ENCODE measurements at places on chromosomes 2 and 18. TPM values are rescaled to one million over a fixed set of nuclear protein-coding genes. Genes with fewer than 3 reads are reported as not detected.

The FABP1 gene
- total RNA-seq = not detected

The OTOS gene
- not detected for total RNA-seq

The CFC1 gene
- total RNA-seq = not detected

The TWIST2 gene
- total RNA-seq = 1.6 TPM

The CHRNG gene
- not detected for total RNA-seq

The TUBA3D gene
- not detected for total RNA-seq

The LIMS2 gene
- 22.1 TPM for total RNA-seq

The FBLN7 gene
- total RNA-seq = 1.2 TPM

The IFIH1 gene
- total RNA-seq = 4.9 TPM

The PFN4 gene
- 0.18 TPM for total RNA-seq

The CCDC148 gene
- 0.18 TPM for total RNA-seq

The MAPRE3 gene
- 0.90 TPM for total RNA-seq

Data from endothelial cell of coronary artery (primary cell).